Peyer's patch (tissue), 4 donors: ENCODE measurements at places on chromosomes 3 and 15. TPM values are rescaled to one million over a fixed set of nuclear protein-coding genes. Genes with fewer than 3 reads are reported as not detected.

- DNase-seq: no peak
These were observed 204.9 kb upstream of the LINGO1 start for GRCh38 chr15:77837649-77838025.

- DNase-seq: no peak
These were observed 88.6 kb upstream of the RASGRF1 start for GRCh38 chr15:79179108-79179561.

DNA sequence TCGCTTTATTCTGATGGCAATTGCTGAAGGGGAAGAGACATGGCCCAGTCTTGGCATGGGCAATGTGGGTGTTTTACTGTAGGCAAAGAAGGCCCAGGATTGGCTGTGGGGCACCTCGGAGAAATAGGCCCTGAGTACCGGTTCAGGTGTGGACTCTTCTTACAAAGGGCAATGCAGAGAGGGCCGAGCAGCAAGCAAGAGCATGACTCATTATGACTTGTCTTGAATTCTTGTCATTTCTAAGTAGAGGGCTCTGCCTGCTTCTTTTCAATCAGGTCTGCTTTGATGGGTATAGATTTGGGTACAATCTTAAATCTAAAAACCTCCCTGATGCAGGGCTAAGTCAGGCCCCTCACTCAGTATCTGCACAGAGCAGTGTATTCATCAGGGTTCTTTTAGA, 14.8 kb upstream of the BUB1B start:
- no peak for DNase-seq

DNA sequence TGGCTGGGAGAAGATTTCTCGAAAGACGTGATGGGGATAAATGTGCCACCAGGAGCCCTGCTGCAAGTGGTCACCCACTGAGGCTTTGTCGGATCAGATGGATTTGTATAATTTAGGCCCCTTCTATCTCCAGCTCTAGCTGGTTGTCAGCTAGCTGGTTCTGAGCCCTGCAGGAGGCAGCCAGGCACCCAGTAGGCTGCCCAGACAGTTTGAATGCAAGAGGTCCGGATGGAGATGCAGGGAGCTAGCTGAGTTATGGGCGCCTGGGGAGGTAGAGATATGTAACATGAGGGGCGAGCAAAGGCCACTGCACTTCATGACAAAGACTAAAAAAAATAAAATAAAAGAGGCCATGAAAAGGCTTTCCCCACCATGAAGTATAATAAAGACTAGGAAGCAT, 35.1 kb upstream of the ADPGK start:
- no peak for DNase-seq

DNA sequence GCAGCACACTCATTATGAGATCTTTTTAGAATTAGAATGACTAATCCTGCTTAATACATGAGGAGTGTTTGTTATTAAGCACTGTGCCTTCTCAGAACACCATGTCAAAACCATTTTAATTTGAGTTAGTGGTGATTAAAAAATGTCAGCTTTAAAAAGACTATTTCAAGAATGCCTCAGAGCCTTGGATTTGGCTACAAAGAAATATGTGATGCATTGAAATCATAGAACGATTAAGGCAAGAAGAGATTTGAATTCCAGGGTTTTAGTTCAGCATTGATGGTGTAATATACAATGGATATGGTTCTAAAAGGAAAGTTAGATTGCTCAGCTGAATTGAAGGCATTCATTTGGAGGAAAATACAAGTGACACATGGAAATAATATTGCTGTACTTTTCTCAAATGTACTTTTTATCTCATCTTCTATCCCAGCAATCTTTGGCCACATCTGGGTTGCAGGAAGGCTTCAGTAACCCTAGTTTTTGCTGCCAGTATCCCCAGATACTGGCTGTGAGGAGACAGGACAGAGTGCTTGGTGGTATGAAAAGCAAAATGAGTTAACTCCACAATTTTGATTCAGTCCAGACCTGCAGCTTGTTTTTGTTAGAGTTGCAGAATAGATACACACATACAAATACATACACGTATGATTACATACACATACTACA, 303.8 kb downstream of the CLSTN2 start:
- DNase-seq: no peak

- DNase-seq: no peak
These were observed 333.9 kb upstream of the THRB start for GRCh38 chr3:24828551-24828950.

- DNase-seq: no peak
These were observed 46.4 kb downstream of the SH3BP5 start for GRCh38 chr3:15286022-15286421.

Gene LRRC2
- total RNA-seq: 23.9 TPM

Gene LARP6
- total RNA-seq: 9.5 TPM

Gene TGM4
- not detected for total RNA-seq

Gene GPR62
- not detected for total RNA-seq
